Spleen (tissue), 13 donors: ENCODE measurements at places on chromosomes 16 and 17.

- no peak for DNase-seq
Measured at GRCh38 chr17:39393736-39394135, 7.7 kb downstream of the FBXL20 start.

DNA sequence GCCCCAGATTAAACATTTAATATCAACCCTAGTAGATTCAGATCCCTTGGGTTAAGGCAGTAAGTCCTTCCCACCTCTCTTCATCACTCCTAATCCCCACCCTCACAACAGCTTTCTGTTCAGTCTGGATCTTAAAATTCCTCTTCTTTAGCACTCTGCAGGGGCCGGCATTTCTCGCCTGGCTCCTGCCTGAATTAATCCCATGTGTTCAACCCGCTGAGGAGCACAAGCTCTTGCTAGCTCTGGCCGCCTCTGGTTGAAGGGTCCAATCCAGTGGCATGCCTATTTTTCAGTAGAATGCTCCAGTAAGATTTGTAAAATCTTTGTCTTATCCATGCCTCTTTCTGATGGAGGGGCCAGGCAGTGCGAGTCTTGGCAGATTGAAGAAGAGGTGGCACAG, 59.2 kb downstream of the CYB5B start:
- DNase-seq: no peak

DNA sequence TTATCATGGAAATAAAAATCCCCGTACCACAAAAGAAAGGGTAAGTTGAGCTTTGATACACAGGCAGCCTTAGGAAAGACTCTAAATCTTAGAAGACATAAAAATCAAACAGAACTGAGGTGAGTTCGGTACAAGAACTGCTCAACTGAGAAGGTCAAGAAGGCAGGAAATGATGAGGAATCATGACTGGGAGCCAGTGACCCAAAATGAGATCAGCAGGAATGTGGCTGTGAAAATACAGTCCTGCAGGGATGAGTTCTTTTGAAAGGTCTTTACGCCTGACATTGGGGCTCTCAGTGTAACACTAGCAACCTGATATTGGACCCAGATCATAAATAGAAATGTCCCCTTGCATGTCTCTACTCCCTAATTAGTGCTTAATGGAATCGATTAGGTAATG, 56.3 kb upstream of the CDH11 start:
- no peak for DNase-seq

- DNase-seq: no peak
Measured at GRCh38 chr16:85002099-85002541, 9.2 kb downstream of the ZDHHC7 start.

DNA sequence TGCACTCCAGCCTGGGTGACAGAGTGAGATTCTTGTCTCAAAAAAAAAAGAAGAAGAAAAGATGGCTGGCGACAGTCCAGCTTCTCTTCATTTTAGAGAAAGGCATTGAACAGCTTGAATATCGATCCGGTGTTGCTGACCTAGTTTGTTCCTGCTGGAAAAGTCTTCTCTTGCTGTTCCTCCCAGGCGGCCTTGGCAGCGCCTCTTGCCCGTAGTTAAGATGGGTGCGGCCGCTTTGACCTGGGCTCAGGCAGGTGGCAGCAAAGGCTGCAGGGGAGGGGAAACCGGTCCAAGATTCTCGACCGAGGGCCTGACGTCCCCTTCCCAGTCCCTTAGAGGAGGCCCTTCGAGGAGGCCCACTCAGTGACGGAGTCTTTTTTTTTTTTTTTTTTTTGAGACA, 3.8 kb upstream of the ZNF764 start:
- DNase-seq: no peak

DNA sequence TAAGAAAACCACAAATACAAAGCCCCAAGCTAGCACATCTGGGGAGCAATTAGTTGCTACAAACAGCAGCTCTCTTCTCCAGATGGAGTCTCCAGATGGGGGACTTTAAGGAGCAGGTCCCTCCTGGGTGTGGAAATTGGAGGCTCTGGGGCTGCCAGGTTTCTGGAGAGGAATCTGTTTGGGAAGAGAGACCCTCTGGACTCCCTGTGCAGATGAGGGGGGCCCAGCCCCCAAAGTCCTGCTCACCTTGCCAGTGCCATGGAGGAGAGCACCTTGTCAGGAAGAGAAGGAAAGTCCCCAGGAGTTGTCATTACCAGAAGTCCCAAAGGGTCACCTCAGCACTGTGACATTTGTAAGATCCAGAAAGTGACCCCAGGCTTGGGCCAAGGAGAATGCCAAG, 14.8 kb downstream of the TEKT5 start:
- no peak for DNase-seq

DNA sequence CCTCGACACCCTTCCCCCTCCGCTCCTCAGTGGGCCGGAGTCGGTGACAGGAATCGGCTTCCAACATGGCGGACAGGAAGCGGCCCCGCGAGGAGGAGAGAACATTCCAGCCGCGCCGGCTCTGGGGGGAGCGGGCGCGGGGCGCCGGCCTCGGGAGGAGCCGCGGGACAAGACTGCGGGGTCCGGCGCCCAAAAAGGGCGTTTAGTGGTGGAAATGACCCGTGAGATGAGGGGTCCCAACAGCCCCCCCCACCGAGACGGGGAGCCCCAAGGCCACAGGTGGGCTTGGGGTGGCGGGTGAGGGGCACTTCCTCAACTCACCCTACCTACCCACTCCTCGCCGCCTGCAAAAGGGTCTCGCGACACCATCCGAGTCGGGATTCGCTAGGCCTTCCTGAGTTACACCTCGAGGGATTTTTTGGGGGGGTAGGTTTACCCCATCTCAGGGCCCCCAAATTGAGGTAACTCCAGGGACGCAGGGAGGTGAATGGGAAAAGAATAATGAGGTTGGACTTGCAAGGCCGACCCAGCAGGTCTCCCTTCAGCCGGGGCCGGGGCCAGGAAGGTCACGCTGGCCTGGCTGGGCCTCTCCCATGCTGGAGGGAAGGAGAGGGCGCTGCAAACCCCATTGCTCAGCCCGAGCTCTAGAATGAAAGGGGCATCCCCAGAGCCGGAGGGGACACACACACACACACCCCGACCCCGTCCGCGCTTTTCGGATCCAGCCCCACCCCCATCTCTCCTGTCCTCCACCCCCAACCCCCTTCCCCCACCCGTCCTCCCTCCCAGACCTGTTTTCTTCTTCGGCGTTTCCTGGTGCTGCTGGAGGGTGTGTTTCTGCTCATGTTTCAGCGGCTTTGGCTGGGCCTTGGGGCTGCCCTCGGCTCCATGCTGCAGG, 707 bp downstream of the NUFIP2 start:
- DNase-seq: peak; percentile 93

GRCh38 chr17:28967221-28968135, 16.2 kb upstream of the PHF12 start:
- peak; percentile 70 for DNase-seq

DNA sequence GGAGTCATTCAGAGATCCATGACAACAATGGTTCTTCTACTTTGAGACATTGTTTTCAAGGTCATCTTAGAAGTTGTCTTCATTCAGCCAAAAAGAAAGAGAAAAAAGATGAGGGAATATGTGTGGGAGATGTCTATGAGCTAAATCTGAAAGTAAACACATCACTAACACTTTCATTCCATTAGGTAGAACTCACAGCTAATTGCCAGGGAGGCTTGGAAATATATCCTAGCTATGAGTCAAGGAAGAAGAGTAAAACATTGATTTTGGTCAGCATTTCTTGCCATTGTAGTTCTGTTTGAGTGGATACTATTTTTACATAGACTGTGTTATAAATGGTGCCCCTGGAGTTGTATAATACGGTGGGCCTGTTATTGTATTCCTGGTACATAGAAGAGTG, 316.4 kb upstream of the MYOCD start:
- DNase-seq: no peak

GRCh38 chr16:81585785-81586184, 141.2 kb downstream of the CMIP start:
- DNase-seq: no peak

DNA sequence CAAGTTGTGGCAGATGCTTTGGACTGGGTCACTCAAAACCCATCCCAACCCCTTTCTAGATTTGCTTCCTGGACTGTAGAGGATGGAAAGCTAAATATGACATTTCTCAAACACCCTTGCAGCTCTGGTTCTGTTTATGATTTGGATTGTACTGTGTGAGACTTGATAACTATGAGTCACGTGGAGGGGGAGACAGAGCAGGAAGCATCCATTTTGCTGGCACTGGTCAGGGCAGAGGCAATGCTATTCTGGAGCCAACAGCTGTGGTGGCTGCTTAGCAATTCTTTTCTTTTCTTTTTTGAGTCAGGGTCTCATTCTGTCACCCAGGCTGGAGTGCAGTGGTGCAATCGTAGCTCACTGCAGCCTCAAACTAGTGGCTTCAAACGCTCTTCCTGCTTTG, 13.6 kb upstream of the TERF2 start:
- no peak for DNase-seq

DNA sequence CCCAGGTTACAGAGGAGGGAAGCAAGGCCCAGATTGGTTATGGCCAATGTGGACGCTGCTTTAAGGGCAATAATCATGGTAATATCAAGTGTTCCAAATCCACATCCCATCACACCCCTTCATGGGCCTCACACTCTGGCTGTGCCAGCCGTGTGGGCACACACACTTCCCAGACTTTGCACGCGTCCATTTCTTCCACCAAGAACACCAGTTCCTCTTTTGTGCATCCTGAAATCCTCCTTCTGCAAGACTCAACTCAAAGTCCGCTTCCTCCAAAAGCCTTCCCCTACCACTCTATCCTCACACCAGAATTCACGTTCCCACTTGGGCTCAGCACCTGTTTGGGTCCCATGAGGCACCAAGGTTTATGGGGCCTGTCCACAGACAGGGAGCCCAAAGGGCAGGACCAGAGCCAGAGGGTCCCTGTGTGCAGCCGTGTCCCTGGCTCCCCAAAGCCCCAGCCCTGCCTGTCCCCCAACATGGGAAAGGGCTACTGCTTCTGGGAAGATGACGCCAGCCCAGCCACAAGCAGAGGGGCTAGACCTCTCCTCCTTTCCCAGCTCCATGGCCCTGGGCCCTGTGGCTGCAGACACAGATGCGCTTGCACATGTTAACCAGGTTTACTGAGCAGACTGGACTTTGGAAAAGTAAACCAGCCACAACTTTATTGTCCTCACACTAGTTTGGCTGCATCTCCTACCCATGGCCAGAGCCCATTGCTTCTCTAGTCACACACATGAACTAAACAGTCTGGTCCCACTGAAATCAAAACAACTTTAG, 20.3 kb downstream of the SPNS3 start:
- DNase-seq: no peak

GRCh38 chr17:51629232-51629631, 368.9 kb downstream of the UTP18 start:
- no peak for DNase-seq
